HCT116 (cell line): ENCODE measurements at places on chromosomes 13 and 19.

GRCh38 chr13:50629497-50629896 is 214.0 kb downstream of the DLEU7 start:
- DNase-seq: no peak

DNA sequence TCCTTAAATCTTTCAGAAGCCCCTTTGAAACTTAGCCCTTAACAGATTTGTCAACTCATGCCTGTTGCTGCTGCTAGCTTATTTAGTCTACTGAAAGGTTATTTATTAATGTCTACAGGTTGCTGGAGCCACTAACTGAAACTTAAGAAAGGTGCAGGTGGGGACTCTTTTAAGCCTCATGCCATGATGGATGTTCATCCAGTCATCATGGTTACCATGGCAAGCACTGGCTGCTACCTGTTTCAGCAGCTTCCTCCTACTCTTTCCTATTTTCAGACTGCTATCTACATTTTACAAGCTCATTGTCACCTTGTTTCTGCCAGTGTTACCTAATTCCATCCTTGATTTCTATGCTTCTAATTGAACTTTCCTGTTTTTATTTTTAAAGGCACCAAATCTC is 27.1 kb downstream of the DGKH start:
- DNase-seq: no peak

GRCh38 chr19:35044317-35045117 is 3.0 kb downstream of the HPN start:
- DNase-seq: no peak

DNA sequence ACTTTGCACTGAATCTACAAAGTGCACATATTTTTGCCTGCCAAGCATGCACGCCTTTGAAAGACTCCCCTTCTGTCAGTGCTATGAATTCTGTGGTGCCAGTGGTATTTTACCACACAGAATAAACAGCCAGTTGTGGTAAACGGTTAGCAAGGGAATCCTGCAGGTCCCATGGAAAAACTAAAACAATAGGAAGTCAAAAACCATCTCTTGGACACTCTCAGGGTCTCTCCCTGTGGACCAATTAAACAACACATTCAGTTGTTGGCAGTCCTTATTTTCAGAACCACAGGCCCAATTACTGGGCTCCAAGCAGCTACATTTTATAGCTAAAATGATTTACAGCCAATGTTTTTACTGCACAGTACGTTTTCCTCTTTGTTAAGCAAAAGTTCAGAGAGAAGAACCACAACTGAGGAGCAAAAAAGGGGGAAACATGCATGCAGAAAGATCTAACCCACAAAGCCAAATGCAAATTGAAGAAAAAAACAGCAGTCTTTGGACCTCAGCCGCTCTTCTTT is 116.9 kb downstream of the KCTD12 start:
- DNase-seq: no peak

DNA sequence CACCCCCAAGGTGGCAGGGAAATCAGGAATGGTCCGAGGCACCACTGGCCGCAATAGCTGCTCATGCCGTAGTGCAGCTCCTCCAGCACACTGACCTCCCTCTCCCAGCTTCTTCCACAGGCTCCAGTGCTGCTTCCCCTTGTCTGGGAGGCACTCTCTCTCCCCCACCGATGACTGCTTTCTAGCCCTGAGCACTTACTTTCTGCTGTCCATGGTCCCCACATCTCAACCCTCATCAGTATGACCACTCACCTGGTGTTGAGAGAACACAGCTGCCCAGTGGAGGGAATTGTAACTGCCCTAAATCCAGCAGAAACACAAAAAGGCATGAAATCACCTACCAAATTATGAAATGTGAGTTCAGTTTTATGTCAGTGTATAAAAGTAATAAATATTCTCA is 28.9 kb upstream of the TPP2 start:
- DNase-seq: no peak

- DNase-seq: peak; percentile 13
These were observed 16.6 kb downstream of the MED4 start for GRCh38 chr13:48078251-48078656.

DNA sequence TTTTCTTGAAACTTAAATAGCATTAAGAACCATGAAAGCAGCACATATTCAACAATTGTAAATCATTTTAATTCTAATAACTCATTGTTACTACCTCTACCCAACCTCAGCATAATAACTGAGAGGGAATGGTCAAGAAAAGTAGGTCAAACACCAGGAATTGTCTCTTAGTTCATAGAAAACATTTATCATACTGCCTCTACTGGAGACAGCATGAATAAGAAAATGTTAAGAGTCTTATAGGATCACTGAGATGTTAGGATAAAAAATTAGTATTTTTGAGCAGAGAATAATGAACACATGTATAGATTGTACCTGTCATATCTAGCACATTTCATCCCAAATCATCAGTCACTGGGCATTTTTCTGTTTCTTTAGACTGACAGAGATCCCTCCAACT is 515.3 kb downstream of the PCDH9 start:
- DNase-seq: no peak

GRCh38 chr19:33781996-33782395 is 14.7 kb upstream of the KCTD15 start:
- DNase-seq: no peak

GRCh38 chr19:3546119-3546518 is 7.1 kb downstream of the TEKTIP1 start:
- no peak for DNase-seq

DNA sequence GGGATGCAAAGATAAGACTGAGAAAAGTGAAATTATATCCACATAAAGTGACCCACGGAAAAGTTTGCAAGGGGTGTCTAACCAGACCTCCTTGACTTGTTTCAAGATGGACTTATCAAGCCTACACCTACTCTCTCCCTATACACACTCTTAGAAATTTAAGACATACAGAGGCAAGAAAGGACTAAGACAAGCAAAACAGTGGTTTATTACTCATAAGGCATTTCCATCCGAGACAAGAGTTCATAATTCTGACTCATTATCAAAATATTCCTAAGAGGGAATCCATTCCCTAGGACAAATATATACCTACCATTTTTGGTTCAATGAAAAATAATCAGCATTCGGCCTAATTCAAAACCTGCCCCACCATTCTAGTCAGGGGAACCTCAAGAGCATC is 232.6 kb upstream of the GPC6 start:
- no peak for DNase-seq

- DNase-seq: no peak
These were observed 38.8 kb upstream of the ZNF429 start for GRCh38 chr19:21466627-21467026.

GRCh38 chr13:110869805-110870706 is 44.8 kb downstream of the ANKRD10 start:
- peak; percentile 99 for DNase-seq

DNA sequence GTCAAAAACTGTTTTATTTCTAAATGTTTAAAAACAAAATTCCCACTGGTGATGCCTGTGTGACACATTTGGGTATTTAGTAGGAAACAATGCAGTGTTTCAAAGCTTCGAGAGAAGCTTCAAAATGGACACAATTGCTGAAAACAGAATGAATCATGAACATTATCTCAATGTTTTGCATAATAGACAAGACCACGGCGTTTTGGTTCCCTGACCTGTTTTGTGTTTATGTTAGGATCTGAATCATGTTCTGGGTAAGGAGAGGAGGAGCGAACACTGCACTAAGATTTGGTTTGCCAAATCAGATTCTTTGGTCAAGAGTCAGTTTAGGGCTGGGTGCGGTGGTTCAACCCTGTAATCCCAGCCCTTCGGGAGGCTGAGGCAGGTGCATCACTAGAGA is 42.2 kb downstream of the IFT88 start:
- DNase-seq: no peak

DNA sequence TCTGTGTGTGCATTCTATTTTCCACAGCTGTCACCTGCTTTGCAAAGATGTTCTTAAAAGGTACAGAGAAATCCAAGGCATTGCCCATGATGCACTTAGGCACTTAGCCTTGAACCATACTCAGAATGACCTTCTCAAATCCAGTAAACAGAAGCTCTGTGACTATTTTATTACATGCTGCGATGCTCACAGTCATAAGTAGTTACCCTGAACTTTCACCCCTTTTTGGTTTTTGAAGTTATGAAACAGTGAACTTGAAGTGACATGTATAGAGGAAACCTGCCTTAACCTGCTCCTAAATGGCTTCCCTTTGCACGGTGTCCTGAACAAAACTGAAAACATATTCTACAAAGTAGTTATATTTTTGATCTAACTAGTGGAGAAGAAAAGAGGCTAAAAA is 100.4 kb downstream of the SLC10A2 start:
- no peak for DNase-seq

DNA sequence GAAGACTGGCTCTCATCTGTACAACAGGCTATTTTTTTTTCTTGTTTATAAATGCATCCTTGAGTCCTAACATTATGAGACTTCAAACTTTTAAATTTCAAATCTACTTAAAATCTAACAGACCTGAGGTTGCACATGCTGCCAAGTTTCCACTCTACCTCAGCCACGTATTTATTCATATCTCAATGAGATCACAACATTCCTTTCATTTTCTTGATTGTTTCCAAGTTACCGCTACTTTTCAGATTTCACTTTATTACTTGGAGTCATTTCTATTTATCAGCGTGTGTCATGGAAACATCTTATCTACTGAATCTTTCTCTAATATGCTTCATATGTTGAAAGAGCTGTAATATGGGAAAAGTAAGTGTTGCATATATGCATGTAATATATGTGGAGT is 1257.5 kb upstream of the ATXN8OS start:
- DNase-seq: no peak

- DNase-seq: no peak
These were observed 6.4 kb downstream of the TNFSF14 start for GRCh38 chr19:6663236-6664201.

GRCh38 chr19:56319991-56320390 is 5.4 kb upstream of the ZSCAN5A start:
- no peak for DNase-seq

DNA sequence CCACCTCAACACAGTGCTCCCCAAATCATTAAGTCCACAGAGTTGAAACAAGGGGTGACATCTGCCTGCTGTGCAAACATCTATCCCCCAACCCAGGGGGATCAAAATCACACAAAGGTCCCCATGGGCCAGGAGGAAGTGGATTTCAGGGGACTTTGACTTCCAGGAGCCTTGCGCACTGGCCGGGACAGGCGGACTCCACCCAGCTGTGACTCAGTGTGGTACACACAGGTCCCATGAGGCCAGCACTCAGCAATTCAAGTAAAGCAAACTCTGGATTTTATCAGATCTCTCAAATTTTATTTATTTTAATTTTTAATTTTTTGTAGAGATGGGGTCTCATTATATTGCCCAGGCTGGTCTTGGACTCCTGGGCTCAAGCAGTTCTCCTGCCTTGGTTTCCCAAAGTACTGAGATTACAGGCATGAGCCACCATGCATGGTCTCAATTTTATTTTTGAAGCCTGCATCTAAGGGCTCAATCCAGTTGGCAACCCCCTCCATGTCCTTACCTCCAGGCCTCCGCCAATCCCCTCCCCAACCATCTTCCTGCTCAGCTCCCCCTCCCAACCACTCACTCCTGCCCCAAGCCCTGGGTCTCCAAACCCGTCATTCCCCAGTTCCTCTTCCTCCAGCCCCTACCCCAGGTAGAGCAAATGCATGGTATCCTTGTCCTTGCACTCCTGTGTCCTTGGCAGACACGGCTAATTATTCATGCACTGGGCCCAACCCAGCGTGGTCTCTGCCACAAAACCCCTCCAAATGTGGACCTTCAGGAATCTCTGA is 18.2 kb downstream of the ARHGAP33 start:
- no peak for DNase-seq

- no peak for DNase-seq
These were observed 20.9 kb downstream of the VSTM2B start for GRCh38 chr19:29546583-29547190.

GRCh38 chr19:4304538-4305256 is at the start of gene FSD1:
TSS of gene FSD1 (plus strand) at chr19:4304598. CDS start at chr19:4304747, 149 bp downstream.
- no peak for DNase-seq

DNA sequence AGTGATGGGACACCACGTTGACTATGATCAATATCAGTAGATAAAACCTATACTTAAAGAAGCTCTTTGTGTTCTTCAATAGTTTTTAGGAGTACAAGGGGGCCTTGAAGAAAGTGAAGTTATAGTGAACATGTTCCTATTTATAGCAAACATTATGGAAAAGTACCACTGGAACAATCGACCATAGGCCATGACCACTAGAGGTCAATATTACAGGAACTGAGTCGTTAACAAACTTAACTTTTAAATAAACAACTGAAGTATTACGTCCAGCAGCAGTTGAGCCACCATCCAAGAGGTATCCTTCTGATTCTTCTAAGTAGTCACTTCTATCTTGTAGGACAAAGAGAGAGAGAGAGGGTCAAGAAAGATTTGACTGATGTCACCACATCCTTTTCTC is 391.0 kb upstream of the SLITRK5 start:
- no peak for DNase-seq

DNA sequence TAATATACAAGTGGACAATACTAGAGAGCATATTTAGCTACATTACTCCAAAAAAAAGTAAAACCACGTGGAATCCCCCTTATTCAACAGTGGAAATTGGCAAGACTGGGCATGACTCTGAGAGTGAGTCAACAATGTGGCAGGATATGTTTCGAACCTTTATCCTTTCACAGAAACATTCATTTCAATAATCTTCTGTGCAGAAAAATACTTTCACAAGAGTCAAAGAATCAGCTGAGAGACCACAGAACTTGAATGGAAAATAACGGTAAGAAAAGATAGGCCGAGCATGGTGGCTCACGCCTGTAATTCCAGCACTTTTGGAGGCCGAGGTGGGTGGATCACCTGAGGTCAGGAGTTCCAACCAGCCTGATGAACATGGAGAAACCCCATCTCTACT is 25.1 kb upstream of the CD70 start:
- DNase-seq: no peak

GRCh38 chr13:69243366-69243765 is 864.3 kb upstream of the ATXN8OS start:
- no peak for DNase-seq

- DNase-seq: no peak
These were observed 2.3 kb downstream of the VRK3 start for GRCh38 chr19:50022823-50023222.

DNA sequence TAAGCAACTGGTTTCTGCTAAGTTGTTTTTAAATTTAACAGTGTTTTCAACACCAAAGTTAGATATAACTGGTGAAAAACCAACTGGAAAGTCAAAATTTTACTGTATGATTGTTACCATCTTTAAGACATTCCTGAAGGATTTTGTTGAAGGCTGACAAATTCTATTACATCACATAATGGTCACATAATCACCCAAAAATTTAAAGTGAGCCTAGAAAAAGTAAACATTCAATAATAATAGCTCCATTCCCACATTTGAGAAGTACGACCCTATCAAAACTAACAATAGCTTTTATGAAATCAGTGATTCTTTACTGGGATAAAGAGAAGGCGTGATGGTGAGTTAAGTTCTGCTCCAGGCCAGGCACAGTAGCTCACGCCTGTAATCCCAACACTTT is 51.6 kb downstream of the USP12 start:
- DNase-seq: no peak

GRCh38 chr19:16949496-16950023 is 60.8 kb downstream of the F2RL3 start:
- no peak for DNase-seq

GRCh38 chr19:29525901-29526729 is at the start of gene VSTM2B:
TSS of gene VSTM2B (plus strand) at chr19:29525994. CDS start at chr19:29526584, 590 bp downstream.
- DNase-seq: no peak

- no peak for DNase-seq
These were observed 535.0 kb downstream of the RFC3 start for GRCh38 chr13:34352958-34353357.

- DNase-seq: no peak
These were observed 60.7 kb downstream of the ZAR1L start for GRCh38 chr13:32254416-32254815.

GRCh38 chr13:93552596-93552995 is 326.0 kb downstream of the GPC6 start:
- DNase-seq: no peak

GRCh38 chr13:114142137-114142550 is 9.7 kb upstream of the RASA3 start:
- DNase-seq: no peak
